ENCODE measurements at places on chromosomes 3 and 15.
A peak's percentile ranks its signal among the peaks of the same experiment; 100 is the strongest.

DNA sequence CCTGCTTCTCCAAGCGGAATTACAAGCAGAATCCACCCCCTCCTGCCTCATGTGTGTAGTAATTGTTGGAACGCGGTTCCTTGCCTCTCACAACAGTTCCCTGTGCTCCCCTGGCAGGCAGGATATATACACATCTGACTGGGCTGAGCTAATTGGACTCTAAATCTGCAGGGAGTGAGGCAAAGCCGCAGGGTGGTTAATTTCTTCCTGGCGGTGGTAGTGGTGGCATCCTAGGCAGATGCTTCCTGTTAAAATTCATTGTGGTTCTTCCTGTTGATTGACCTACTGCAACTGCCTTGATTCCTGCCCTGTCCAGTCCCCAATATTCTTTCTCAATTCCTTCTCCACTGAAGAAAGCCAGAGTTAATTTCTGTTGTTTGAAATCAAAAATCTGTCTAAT, 202.9 kb upstream of the PROK2 start:
- peak; percentile 55 for DNase-seq

- no peak for DNase-seq
These were observed 1.4 kb downstream of the XXYLT1 start for GRCh38 chr3:195269375-195270078.

GRCh38 chr15:66798426-66799061, 96.5 kb downstream of the SMAD6 start:
- peak; percentile 92 for DNase-seq

GRCh38 chr15:88646088-88646405, 7.2 kb downstream of the ISG20 start:
- DNase-seq = no peak

GRCh38 chr3:135788146-135788545, 177.4 kb upstream of the PPP2R3A start:
- DNase-seq = no peak

DNA sequence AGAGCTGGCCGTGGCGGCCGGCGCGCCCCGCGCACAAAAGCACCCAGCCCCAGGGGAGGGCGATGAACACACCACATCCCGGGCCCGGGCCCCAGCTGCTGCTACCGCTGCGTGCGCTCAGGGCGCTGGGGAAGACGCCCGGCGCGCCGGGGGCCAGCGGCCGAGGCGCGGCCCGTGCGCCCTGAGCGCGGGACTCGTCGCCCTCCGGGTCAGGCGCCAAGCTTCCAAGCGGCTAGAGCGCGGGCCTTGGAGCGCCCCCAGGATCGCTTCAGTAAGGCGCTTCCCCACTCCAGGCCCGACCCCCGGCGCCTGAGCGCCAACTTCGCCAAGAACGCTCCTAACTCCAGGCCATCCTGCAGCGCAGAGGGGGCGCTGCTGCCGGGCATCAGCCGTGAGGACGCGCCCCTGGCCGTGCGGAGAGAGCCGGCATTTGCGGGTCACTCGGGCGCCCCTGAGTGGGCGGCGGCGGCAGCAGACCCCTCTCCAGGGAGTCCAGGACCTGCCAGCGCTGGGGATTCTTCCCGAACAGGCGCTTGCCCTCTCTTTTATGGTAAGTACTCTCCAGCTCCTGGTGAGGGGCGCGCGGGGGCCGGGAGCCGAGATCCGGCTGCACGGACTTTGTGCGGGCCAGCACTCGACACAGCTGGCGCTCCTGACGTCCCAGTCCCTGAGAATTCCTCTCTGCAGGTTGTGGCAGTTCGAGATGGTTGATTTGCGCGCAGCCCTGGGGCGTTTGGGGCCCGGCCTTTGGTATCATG, 475 bp downstream of the SPSB4 start:
- peak; percentile 43 for DNase-seq

- DNase-seq = no peak
These were observed 42.7 kb downstream of the IFT122 start for GRCh38 chr3:129482721-129483120.
